ENCODE measurements at places on chromosomes 11 and 22.

DNA sequence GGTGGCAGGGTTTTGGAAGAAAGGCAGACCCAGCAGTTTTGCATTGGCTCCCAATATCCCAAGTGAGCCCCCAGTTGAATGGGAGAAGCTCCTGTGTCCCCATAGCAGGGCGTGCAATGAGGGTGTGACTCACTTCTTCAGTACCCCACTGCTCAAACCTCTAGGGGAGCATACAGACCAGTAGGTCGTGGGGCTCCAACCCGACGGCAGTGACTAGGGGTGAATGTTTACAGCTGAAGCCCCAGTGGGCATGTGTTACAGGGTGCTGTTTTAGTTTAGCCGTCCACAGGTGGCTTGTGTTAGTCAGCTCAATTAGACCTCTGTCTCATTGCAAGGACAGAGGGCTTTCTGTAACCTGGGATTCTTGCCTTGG is 564.5 kb upstream of the CNTN5 start:
- DNase-seq = no peak

DNA sequence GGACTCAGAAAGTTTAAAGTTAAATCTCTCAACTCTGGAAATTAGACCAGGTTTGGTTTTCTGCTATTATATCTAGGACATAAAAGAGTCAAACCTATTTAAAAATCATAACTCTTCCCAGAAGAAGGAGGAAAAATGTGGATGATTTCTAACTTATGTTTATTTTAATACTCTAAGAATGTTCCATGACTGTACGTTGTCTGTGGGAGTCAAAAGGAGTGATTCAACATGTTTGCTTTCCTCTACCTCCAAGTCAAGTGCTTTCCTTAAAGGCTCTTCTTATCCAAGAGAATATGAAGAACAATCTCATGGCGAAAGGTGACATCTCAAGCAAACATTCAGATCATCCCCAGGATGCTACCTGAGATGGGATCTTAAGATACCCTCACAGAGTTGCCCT is 21.6 kb downstream of the OR51E1 start:
- DNase-seq = no peak

GRCh38 chr11:118281284-118281683 is 17.2 kb upstream of the MPZL2 start:
- DNase-seq = no peak

DNA sequence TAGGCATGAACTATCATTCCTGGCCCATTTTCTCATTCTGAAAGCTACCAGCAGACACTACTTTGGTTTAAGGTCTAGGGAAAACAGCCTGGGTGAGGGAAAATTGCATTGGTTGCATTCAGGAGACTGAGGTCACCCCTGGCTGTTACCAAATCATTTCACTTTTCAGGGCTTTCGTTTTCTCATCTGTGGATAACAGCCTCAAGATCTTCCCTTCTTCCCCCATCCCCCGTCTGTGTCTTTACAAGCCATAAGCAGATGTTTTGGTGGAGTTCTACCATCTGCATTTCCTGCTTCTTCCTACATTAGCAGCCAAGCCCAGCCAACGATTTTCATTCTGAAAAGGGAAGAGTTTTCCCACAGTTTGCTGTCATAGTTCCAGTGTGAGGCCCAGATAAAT is 130.4 kb downstream of the HIPK3 start:
- no peak for DNase-seq

GRCh38 chr11:33725496-33725895 is 10.7 kb downstream of the CD59 start:
- DNase-seq = no peak

DNA sequence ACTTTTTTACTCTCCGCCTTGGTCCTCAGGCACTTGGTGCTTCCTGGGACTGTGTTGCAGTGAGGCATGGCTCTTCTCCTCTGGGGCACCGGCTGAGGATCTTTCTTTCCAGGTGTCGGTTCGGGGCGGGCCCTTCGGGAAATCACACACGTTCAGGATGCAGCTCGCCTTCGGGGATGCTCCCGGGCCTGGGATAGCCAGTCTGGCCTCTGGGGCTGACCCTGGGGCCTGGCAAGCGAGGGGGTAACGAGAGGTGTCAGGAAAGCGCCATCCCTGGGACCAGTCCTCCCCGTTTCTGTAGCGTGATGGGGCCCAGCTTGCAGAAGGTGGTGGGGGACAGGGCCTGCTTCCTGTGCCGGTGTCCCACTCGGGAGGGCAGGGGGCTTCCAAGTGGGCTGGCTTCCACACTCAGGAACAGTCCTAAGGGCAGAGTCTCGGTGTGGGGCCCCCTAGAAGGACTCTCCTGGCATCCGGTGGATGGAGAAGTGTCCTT is 53.6 kb downstream of the LRP5 start:
- DNase-seq = no peak

GRCh38 chr22:30167296-30167695 is 79.3 kb downstream of the LIF start:
- no peak for DNase-seq

GRCh38 chr22:28441720-28442263 is 237.8 kb downstream of the TTC28 start:
- DNase-seq = no peak

GRCh38 chr11:73559743-73560142 is 38.2 kb downstream of the FAM168A start:
- DNase-seq = no peak

GRCh38 chr11:112858289-112859023 is 102.8 kb upstream of the NCAM1 start:
- no peak for DNase-seq

DNA sequence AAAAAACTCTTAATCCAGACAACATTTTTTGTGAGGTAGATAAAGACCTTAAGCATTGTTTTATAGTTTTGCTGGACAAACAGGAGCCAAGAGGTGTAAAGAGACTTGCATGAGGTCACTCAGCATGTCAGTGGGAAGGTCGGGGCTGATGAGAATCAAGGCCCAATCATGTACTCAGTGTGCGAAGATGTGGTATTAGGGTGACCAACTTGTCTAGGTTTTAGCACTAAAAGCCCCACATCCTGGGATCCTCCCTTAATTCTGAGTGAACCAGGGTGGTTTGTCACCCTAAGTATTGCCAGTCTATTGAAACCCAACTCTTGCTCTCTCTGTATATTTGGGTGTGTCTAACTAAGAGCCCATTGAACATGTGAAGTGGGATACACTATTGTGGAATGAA is 19.5 kb upstream of the SORL1-AS1 start:
- no peak for DNase-seq

- no peak for DNase-seq
These were observed 42.8 kb downstream of the MUC6 start for GRCh38 chr11:993632-994167.

- DNase-seq = no peak
These were observed 26.1 kb downstream of the PTPRJ start for GRCh38 chr11:48006301-48006992.

Data from NCI-H510A treated with DMSO at 0.1 percent for 48 hours (cell line).